ENCODE measurements at places on chromosomes 5 and 9. TPM values are rescaled to one million over a fixed set of nuclear protein-coding genes. Genes with fewer than 3 reads are reported as not detected.

Gene FUT7
- 1.0 TPM for total RNA-seq

Gene IFNB1
- total RNA-seq: not detected

Gene SPINK7
- not detected for total RNA-seq

Gene POLR1E
- total RNA-seq: 18.0 TPM

Gene FAXDC2
- total RNA-seq: 37.5 TPM

Gene INSL4
- not detected for total RNA-seq

Gene CAMSAP1
- 21.1 TPM for total RNA-seq

Gene ARSB
- total RNA-seq: 17.3 TPM

Gene HARS2
- 24.6 TPM for total RNA-seq

Gene ZCCHC7
- 15.1 TPM for total RNA-seq

Gene ROPN1L
- 34.8 TPM for total RNA-seq

Gene PRSS3
- 1.3 TPM for total RNA-seq

Gene TMEM8B
- total RNA-seq: 11.6 TPM

Gene PDE6A
- not detected for total RNA-seq

Gene CAMK2A
- 1.6 TPM for total RNA-seq

Gene RNF208
- 1.7 TPM for total RNA-seq

Gene ADAMTS6
- total RNA-seq: 6.2 TPM
